Neural progenitor cell (in vitro differentiated cells): ENCODE measurements at places on chromosomes 11 and 22.

- no peak for DNase-seq
Observed at GRCh38 chr11:9962722-9963121, 298.8 kb downstream of the SWAP70 start.

DNA sequence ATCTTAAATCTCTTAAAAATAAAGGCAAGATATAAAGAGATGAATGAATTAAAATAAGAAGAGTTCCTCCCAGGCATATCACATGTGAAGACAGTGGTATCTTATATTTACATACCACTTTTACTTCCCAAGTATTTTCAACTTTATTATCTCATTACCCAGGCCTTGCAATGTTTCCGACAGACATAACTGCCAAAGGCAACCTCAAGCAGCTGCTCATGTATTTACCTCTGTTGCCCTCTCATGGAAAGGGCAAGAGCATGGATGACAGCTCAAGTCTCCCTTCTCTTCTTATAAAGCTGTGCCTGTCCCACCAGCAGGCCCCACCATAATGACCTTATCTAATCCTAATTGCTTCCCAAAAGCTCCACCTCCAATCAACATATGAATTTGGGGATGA lies 894.2 kb downstream of the NTM start:
- DNase-seq = no peak

- DNase-seq = no peak
Observed at GRCh38 chr11:47529951-47530350, 23.0 kb downstream of the CELF1 start.

DNA sequence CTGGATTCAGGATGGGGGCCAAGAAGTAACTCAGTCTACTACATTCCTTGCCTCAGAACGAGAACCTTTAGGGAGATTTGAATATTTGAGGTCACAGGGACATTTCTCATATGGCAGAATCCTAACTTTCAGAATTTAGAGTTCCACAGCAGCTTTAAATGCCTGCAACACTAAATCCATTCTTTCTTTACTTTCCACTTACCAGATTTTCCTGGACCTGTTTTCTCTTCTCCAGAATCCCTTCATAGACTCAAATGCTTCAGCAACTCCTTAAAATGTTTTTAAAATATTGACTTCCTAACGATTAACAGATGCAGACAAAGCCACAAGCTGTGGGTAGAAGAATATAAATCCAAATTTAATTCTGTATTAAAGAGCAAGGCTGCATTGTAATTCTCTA lies 63.1 kb downstream of the PRSS23 start:
- DNase-seq = no peak

- no peak for DNase-seq
Observed at GRCh38 chr22:32949391-32950173, 108.6 kb downstream of the SYN3 start.

DNA sequence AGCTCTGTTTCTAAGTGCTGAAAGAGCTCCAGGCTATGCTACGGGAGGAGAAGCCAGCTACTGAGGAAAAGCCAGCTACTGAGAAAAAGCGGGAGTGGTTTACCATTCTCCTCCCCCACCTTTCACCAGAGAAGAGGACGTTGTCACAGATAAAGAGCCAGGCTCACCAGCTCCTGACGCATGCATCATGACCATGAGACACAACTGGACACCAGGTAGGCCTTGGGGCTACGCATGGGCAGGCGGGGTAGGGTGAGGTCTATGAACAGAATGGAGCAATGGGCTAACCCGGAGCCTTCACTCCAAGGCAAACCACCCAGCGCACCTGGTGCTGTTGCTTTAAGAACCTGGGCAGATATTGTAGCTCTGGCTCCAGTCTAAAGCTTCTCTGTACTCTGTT lies 1.1 kb downstream of the IL18BP start:
- no peak for DNase-seq

DNA sequence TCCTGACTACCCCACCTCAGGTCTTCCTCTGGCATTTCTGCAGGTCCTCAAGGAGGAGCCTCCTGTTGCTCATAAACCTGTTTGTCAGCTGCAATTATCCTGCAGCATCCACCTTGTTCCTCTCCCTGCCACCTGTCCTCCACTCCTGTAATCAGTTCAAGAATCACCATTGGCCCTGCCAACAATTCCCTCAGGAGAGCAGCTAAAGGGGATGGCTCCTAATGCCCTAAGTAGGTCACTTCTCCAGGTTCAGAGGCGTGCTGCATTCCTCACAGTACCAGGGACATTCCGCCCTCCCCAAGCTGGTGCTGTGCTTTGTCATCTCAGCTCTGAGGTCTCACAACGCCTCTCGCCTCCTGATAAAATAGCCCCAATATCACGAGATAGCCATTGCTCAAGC lies 2.1 kb downstream of the CLDN25 start:
- DNase-seq = no peak

GRCh38 chr11:34909955-34910354 lies 6.2 kb downstream of the APIP start:
- no peak for DNase-seq

DNA sequence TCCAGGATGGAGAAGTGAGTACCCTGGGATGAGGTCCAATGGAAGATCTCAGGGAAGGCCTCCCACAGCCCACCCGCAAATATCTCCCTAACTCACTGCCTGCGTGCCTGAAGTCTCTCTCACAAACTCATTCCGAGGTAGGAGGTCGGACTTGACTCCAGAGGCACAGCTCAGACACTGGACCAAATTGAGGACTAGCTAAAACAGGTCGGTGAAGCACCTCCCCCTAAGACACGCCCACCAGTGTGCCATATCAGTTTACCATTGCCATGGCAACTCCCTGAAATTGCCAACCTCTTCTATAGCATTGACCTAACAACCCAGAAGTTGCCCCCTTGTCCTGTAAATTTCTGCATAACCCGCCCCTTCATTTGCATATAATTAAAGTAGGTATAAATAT lies 17.5 kb downstream of the RPL3 start:
- no peak for DNase-seq

GRCh38 chr11:104956528-104956927 lies 11.8 kb downstream of the CASP4 start:
- DNase-seq = no peak

DNA sequence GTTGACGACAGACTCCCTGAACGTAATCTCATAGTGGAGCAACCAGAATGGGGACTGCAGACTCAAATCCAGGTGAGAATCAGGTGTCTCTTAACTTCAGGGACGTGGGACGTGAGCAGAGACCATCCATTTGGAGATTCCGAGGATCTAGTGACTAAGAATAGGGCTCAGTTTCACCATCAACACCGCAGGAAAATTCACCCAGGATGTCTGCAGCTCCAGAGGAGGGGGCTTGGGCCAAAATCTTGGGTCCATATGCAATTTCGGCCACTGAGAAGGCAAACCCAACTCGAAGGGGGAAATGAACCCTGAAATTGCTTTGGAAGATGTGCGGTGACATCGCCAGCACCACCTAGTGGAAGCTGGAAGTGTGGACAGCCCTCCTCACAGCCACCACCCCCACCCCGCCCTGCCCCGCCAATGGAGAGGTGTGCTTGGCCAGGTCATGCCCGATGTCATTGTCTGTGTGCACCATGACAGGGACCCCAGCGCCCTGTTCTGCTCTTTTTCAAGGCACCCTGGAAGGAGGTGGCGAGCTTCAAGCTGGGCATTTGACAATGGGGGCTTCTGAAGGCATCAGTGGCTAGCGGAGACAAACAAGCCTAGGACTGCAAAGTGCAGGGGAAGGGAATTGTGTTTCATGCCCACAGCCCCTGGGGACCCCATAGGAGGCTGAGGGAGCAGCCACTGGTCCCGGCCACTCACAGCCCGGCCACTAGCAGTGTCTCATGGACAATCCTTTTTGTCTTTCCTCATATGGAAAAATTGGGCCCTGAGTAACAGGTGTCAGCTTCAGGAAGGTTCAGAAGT lies 24.8 kb downstream of the APOL1 start:
- DNase-seq = peak; percentile 78

DNA sequence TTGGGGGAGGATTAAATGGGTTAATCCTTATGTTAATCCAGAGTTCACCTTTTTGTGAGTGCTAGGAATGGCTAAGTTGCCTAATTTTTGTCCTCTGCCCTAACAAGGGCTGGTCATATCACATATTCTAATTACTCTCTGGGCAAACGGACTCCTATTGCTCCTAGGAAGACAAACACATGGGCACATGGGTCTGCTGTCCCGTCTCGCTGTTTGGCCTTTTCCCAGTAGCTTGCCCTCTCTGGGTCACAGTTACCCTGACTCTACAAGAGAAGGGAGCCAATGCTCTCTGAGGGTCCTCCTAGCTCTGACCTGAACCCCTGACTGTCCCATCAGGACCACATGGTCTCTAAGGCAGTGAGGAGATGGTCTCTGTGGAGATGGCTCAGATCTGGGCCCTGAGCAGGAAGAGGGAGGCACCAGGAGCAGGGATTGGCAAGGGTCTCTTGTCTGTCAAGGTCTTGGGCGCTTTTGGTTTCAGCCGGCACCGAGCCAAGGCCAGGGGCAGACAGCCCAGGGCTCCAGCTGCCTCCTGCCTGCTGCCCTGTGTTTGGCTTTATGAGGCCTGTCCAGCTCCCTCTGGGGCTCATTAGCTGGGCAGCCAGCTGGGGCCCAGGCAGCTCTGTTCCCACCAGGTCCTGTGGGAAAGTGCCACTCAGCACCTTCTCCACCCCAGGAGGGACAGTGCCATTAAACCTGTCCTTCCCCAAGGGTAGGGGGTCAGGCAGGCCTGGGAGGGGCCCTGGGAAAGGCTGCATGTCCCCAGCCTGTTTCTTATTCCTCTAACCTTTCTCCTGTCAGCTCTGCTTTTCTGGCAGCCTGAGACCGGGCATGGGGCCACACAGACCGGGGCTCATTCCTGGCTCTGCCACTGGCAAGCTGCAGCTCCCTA lies 559.9 kb downstream of the MN1 start:
- no peak for DNase-seq

DNA sequence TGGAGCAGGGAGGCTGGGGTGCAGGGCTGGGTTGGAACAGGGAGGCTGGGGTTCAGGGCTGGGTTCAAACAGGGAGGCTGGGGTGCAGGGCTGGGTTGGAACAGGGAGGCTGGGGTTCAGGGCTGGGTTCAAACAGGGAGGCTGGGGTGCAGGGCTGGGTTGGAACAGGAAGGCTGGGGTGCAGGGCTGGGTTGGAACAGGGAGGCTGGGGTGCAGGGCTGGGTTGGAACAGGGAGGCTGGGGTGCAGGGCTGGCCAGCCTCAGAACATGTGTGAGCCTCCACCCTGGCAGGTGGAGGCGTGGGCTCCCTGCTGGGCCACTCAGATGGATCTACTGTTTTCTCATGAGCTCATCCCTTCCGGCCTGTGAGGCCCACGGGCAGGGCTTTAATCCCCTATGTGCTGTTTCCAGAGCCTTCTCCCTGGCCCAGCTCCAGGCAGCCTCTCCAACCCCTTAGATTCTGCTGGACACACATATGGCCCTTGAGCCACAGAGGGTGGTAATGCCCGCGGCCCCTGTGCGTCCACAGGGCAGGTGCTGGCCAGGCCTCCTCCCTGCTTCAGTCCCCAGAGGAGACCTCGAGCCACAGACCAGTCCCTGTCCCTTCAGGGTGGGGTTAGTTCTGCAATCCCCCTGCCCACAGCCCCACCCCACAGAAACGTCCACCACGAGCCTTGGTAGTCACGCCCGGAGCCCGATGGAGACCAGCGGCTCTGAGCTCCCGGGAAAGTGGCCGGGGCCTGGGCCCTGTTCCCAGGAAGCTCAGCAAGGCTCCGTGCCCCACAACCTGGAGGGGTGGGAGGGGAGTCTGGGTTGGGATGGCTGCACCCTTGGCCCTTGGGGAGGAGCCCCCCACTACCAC lies 197.9 kb downstream of the BRD1 start:
- no peak for DNase-seq

- DNase-seq = no peak
Observed at GRCh38 chr22:23904573-23905254, 10.5 kb downstream of the MIF start.

- no peak for DNase-seq
Observed at GRCh38 chr11:122424636-122425035, 230.9 kb upstream of the UBASH3B start.

DNA sequence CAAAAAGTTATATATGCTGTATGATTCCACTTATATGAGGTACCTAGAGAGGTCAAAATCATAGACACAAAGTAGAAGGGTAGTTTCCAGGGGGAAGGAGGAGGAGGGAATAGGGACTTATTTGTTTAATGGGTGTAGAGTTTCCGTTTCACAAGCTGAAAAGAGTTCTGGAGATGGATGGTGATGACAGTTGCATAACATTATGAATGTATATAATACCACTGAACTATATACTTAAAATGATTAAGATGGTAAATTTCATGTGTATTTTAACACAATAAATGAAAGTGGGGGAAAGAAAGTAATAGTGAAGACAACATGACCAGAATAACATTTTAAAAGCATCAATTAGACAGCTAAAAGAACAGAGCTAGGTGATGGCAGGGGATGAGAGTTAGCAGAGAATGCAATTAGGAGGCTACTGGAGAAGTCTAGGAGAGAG lies 51.2 kb downstream of the MRTFA start:
- no peak for DNase-seq

- DNase-seq = peak; percentile 67
Observed at GRCh38 chr11:66363805-66364535, 7.6 kb downstream of the SLC29A2 start.

DNA sequence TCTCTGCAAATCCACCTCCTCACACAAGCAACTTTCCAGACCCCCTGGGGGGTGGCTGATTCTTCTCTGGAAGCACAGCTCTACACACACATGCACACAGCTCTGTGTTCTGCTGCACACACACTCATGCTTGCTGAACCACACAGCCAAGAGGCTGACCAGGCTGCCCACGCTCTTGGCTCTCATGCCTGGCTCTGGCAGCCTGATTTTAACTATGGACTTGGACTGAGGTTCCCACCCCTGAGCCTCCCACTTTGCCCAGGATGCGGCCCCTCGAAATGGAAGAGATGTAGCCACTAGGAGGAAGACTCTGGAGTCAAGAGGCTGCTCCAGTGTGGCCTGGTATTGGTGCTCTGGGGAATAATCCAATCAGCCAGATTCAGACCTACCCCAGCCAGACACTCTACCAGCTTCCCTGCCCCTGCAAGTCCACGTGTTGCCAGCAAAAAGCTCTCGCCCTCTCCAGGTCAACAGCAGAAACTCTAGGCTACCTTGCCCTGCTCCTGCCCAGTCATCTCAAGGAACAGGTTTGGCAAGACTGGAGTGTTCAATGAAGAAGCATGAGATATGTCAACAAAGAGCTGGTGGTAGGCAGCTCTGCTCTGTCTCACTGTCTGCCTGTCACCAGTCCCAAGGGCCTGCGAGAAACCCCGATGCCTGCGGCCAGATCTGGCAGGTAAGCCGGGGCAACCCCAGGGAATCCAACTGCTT lies 8.8 kb upstream of the CASTOR1 start:
- no peak for DNase-seq
